Frontal cortex (tissue), 4 donors: ENCODE measurements at places on chromosomes 3 and 15.

GRCh38 chr15:80890341-80891005 is 99.1 kb downstream of the MESD start:
- no peak for DNase-seq

DNA sequence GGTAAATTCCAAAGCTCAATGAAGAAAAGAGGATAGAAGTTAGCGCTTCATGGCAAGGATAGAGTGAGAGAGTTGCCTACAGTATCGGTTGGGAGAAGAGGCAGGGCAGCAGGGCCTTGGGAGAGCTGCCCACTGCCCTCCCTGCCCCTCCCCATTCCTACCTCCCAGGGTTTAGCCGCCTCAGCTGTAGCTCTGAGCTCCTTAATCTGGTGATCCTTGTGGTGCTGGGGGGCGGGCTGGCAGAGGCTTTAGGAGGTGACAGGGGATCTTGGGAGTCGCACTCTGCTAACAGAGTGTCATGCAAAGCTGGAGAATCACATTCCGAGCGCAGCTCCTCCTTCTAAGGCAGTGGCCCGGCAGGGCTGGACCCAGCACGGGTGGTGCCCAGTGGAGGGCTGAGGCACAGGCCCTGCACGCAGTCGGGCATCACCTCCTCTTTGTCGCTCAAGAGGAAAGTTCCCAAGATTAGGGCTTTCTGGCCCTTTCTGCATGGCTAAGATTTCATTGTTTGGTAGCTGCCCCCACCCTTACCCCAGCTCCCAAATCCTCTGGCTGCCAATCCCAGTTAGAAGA is 57.1 kb upstream of the POLG start:
- DNase-seq = no peak

- DNase-seq = no peak
These were observed 1.1 kb downstream of the SH2D7 start for GRCh38 chr15:78093242-78094020.

DNA sequence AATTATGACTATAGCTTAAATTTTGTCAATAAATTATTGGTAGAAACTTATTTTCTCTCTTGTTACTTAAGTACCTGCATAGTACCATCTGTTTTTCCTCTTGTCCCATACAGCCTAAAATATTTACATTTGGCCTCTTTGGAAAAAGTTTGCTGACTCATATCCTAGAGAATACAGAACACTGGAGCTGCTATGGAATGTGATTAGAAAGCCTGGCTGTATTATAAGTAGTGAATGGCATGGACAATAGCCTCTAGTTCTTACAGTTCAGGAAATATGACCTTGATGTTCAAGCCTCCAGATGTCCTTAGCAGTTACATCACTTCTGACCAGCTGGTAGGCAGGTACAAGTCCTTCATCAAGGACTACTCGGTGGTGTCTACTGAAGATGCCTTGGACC is 28.3 kb downstream of the ST8SIA2 start:
- no peak for DNase-seq

GRCh38 chr3:194082743-194083636 is 53.0 kb upstream of the HES1 start:
- DNase-seq = no peak

GRCh38 chr3:72158639-72159326 is 373.8 kb upstream of the PROK2 start:
- no peak for DNase-seq

DNA sequence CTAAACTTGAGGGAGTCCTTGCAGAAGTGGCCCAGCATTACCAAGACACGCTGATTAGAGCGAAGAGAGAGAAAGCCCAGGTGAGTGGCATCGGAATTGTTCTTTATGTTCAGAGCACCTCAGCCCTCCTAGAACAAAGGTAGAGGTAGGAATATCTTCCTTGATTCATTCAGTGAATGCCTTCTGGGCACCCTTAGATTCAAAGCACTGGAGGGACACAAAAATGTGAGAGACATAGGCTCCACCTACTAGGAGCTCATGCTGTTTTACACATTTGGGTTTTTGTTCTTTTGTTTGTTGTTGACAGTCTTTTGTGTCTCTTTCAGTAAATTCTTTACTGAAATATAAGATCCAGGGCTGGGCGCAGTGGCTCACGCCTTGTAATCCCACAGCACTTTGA is 68.2 kb downstream of the IQGAP1 start:
- no peak for DNase-seq

- DNase-seq = no peak
These were observed 143.1 kb downstream of the CDIN1 start for GRCh38 chr15:36722555-36722954.

- no peak for DNase-seq
These were observed 1.7 kb downstream of the ARPIN start for GRCh38 chr15:89910891-89911626.

DNA sequence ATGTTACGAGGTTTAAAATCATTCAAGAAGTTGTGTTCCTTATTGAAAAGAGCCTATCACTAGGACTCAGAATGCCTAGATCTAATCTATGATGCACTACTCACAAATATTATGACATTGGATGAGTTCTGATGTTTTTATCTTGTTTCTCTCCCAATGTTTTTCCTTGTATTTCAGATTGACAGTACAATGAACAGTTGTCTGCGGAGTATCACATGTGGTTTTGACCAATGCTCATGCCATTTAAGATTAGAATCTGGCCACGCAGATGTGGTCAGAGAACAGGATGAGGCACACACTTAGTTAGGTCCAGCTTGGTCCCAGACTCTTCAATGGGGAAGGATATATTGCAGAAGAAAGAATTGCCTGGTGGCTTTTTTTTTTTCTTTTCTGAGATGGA is 25.6 kb upstream of the CCDC50 start:
- no peak for DNase-seq

GRCh38 chr15:64476550-64476949 is 16.2 kb downstream of the ZNF609 start:
- no peak for DNase-seq

DNA sequence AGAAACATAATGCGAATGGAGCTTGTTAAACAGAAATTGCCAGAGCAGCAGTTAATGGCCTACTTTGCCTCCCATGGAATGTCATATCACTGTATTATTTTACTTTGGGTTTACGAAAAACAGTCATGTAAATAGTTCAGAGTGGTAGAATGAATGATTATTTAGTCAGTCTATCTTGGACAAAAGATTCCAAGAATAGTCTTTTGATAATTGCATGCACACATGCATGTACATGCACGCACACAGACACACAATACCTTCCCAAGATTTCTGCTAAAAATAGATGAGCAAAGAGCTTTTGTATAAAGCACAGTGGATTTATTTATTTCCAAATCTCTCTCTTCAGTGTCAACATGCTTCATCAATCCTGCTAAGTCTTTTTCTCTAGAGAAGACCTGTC is 800.7 kb downstream of the DIPK2A start:
- no peak for DNase-seq

DNA sequence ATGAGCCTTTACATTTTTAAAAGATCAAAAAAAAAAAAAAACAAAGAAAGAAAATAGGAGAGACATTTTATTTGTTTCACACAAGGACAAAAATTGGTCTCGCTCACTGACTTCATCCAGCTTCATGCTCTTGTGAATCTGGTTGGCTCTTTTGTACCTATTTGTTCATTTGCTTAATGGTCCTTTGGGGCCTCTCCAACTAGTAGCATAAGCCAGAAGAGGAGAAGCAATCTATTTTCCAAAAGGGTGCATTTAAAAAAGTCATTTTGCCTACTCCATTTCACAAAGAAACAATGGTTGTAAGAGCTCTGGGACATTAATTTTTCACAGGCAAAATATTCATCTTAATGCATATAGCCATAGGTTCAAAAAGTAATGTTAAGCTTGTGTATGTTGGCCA is 168.3 kb upstream of the ADAMTS9 start:
- no peak for DNase-seq

DNA sequence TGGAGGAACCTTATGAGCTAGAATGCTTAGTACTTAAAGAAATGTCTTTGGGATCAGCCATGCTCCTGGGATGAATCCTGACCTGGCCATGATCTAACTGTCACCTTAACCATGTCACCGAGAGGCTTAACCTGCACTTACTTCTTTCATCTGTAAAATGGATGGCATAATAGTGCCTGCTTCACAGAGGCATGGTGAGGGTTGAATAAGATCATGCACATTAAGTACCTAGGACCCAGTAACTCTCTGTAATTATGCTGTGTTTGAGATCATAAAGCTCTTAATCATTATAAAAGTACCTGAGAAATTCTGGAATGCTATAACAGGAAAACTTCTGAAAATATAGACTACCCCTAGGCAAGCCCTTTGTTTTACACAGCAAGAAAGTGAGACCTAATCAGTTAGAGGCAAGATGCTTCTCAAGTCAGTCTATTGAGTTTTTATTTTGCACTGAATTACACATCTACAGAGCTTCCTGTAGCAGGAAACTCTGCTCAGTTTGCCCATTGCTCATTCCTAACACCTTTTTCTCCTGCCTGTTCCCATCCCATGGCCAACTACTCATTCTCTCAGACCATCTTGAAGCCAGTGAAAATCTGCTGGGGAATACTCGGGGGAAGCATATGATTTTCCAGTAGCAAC is 1015.5 kb upstream of the CFAP20DC start:
- DNase-seq = no peak

- no peak for DNase-seq
These were observed 2.0 kb downstream of the ABTB1 start for GRCh38 chr3:127674790-127675189.

GRCh38 chr3:156665291-156665690 is 9.1 kb upstream of the TIPARP start:
- no peak for DNase-seq

GRCh38 chr3:122936986-122937385 is 90.6 kb downstream of the SEMA5B start:
- DNase-seq = no peak

DNA sequence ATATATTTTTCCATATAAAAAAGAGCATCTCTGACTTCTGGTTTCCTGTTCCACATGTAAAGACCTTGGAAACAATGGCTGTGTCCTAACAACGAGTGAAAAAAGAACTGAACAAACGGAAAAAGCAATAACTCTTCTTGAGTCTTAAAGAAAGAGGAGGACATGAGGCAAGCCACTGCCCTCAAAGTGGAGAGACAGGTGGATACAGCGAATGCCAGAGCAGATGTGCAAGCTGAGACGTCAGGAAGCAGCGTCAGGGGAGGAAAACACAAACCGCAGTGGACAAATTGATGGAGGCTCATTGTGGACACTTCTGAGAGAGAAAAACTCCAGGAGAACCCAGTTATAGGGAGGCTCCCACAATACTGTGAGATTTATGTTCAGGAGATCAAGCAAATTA is 208.0 kb upstream of the MME start:
- no peak for DNase-seq

DNA sequence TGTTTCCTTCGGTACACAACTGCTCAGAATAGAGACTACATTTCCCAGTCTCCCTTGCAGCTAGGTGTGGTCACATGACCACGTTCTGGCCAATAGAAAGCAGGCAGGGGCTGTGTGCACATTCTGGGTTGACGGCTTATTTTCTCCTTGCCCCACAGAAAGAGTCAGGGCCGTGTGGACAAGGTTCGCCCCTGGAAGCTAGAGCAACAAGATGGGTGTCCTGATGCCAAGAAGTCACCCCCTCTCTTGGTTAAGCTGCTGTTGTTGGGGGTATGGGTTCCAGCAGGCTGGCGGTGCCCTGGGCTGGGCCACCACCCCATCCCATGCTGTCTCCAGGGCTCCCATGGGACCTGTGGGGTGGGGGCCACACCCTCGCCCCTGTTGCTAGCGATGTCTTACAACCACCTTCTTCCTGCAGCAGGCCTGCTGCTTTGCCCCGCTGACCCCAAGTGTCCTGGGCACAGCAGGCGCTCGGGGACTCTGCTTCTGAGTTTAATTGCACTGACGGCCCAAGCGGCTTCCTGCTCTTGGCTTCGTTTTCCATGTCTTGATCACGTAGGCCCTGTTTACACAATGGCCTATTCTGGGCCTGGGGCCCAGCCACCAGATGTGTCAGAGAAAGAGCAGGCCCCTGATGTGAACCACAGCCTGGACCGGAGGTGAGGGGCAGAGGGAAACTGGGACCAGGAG is 24.9 kb downstream of the ABTB1 start:
- peak; percentile 50 for DNase-seq

GRCh38 chr3:57956119-57956832 is 51.9 kb upstream of the FLNB start:
- DNase-seq = no peak

- DNase-seq = no peak
These were observed 79.3 kb upstream of the CBLB start for GRCh38 chr3:105948101-105948500.

GRCh38 chr3:150917951-150918350 is 12.7 kb upstream of the MINDY4B start:
- no peak for DNase-seq

DNA sequence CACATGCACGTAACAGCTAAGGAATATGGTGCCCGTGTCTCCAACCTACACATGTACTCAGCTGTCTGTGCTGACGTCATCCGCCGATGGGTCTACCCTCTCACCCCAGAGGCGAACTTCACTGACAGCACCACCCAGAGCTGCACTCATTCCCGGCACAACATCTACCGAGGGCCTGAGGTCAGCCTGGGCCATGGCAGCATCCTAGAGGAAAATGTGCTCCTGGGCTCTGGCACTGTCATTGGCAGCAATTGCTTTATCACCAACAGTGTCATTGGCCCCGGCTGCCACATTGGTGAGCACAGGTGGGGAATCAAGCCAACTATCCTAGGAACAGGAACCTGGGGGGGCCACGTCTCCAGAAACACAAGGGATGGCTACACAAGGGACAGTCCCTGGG is 5.3 kb downstream of the EIF2B5 start:
- DNase-seq = no peak

- no peak for DNase-seq
These were observed 19.0 kb downstream of the MESD start for GRCh38 chr15:80970658-80971057.

- DNase-seq = no peak
These were observed 756 bp upstream of the CAMK2N2 start for GRCh38 chr3:184261854-184262763.

- no peak for DNase-seq
These were observed 133.2 kb upstream of the LRTM1 start for GRCh38 chr3:55060896-55061719.

GRCh38 chr3:143613226-143613625 is 235.0 kb downstream of the SLC9A9 start:
- no peak for DNase-seq

DNA sequence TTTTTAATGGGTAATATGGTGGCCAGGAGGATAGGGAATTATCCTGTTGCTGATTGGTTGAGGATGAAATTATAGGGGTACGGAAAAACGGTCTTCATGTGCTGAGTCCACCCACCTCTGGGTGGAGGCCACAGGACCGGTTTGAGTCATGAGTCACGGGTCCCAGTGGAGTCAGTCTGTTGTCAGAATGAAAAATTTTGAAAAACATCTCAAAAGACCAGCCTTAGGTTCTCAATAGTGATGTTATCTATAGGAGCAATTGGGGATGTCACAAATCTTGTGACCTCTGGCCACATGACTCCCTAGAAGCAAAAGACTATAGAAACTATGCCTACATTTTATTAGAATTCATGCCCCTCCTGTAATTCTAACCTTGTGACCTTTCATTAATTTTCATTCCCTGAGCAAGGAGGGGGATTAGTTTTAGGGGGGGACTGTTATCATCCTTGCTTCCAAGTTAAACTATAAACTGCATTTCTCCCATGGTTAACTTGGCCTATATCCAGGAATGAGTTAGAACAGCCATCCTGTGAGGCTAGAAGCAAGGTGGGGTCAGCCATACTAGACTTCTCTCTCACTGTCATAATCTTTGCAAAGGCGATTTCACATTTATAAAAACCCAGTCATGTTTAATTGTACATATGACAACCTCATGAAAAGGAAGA is 101.2 kb downstream of the TCF12 start:
- no peak for DNase-seq

GRCh38 chr3:76131396-76132153 is 346.2 kb upstream of the ZNF717 start:
- DNase-seq = no peak

GRCh38 chr3:173096140-173096539 is 44.9 kb downstream of the SPATA16 start:
- DNase-seq = no peak

- no peak for DNase-seq
These were observed 1.4 kb downstream of the FYTTD1 start for GRCh38 chr3:197750858-197751737.
